Stimulated activated CD4-positive, alpha-beta T cell treated with anti-CD3 and anti-CD28 coated beads, TNF-alpha, amount 100 ng/mL, for 1 hour (primary cell): ENCODE measurements at places on chromosomes 7 and 10.

GRCh38 chr7:108525327-108525984 is 479 bp downstream of the PNPLA8 start:
- no peak for DNase-seq

DNA sequence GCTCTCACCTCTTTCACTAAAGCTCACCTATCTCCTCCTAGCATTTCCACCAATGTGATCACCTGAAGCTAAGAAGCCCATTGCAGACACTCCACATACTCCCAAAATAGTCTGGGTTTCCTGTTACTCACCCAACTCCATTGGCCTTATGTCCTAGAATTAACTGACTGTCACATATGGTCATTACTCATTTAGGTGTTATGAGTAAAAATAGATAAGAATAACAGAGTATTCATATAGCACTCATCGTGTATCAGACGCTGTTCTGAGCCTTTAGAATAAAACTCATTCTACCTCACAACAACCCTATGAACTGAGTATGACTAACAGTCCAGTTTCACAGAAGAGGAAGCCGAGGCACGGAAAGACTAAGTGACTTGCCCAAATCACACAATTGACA is 174.2 kb upstream of the NPVF start:
- DNase-seq, result no peak

DNA sequence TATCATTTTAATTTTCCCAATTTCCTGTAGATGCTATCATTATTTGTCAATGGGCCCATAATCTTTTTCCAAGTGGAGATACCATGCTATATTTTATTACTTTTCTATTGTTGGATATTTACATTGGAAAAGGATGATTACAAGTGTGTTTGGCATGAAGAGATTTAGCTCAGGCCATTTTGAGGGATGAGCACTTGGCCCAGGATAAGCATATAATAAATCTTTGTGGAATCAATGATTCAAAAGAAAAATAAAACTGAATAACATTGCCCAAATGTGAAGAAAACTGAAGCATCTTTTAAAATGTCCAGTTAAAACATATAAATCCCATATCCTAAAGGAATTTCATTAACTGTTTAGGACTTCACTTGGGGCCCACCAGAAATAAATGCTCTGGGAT is 260.9 kb upstream of the BMPER start:
- DNase-seq, result no peak

GRCh38 chr7:27172315-27172774 is 1.8 kb downstream of the HOXA10 start:
- DNase-seq, result no peak

GRCh38 chr7:22688084-22688483 is 38.9 kb upstream of the IL6 start:
- DNase-seq, result no peak
